Psoas muscle (tissue), 8 donors: ENCODE measurements at places on chromosomes 5 and 9. TPM values are rescaled to one million over a fixed set of nuclear protein-coding genes. Genes with fewer than 3 reads are reported as not detected.

Gene SHISAL2B
- not detected for total RNA-seq

Gene QRFP
- not detected for total RNA-seq

Gene FOXD4L5
- 0.20 TPM for total RNA-seq

Gene LTC4S
- 6.7 TPM for total RNA-seq

Gene SOX30
- total RNA-seq = not detected

Gene SLC4A9
- total RNA-seq = not detected

Gene SV2C
- total RNA-seq = not detected

DNA sequence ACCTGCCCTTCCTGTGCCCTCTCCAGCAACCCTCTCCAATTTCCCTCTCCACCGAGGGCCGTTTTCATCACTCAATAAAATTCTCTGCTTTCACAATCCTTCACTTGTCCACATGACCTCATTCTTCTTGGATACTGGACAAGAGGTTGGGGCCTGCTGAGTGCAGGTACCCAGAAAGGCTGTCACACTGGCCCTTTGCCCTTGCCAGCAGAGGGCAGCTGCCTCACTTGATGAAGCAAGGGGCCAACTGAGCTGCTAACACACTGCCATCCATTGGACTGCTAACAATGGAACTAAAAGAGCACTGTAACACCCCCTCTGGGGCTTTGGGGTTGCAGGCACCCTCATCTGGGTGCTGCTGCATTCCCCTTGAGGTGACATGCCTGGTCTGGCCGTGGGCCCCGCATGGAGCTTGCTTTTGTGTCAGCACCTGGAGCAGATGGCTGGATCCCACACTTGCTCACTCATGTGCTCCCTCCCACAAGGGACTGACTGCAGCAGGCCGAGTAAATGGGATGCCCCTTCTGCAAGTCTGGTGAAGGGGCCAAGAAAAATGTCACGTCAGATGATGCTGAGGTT is 308.1 kb upstream of the ADCY2 start:
- H3K4me1 ChIP-seq = no peaks in the 10 kb centered on the region
- H3K36me3 ChIP-seq = no peaks in the 10 kb centered on the region
- no peaks in the 10 kb centered on the region for H3K27me3 ChIP-seq
- H3K4me3 ChIP-seq = no peak overlapping the region

DNA sequence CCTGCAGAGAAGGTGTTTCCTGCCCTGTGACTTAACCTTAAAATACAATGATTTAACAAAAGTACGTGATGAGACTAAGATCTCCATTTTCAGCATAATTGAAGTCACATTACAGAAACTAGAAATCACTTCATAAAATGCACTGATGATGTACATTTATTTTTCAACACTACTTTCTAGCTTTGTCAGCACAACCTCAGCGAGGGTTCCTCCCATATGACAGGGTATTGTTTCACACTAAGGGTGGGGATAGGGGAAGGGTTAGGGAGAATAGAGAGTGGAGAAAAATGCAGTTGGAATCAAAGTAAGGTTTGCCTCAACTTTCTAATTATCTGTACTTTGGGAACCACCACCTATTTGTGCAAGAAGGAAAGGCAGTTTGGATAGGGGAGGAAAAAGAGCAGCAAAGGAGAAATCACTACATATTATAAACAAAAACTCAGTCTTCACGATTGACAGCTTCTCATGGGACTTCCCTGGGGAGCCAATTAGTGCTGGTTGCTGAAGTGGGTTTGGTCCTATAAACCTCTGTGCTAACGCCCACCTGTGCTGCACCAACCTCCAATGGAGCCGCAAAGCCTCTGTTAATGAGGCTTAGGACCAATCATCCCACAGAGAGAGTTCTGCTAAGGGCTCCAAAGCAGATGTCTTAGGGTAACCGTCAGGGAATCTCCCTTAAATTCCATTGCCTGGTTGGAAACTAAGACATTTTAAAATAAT is 369.2 kb upstream of the PDE4D start:
- H3K27ac ChIP-seq = no peak overlapping the region
- no peaks in the 10 kb centered on the region for H3K4me1 ChIP-seq
- H3K27me3 ChIP-seq = no peaks in the 10 kb centered on the region
- DNase-seq = no peak
- H3K4me3 ChIP-seq = no peak overlapping the region
- no peaks in the 10 kb centered on the region for H3K36me3 ChIP-seq

GRCh38 chr9:136995362-136995761 is 1.0 kb downstream of the CLIC3 start:
- no peaks in the 10 kb centered on the region for H3K36me3 ChIP-seq
- peaks cover 10% of the 10 kb centered on the region for H3K4me1 ChIP-seq
- no peaks in the 10 kb centered on the region for H3K27me3 ChIP-seq
- no peak for DNase-seq
- H3K4me3 ChIP-seq = no peak overlapping the region

DNA sequence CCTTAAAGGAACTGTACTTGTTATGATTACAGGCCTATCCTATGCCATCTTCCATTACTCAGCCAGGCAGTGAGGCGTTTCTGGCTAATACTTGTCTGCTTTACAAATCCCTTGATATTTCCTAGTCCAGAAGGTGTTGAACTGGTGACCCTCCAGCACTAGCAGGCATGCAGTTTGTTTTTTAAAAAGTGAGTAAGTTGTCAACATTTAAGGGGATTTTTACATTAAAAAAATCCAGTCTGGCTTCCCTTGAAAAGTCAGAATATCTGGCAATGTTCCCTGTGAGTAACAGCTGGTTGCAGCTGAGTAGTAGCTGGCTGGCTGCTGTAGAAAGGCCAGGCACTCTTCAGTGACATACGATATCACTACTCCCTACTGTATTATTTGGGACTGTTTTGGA is 21.8 kb downstream of the GRIN3A start:
- no peaks in the 10 kb centered on the region for H3K27me3 ChIP-seq
- H3K4me3 ChIP-seq = no peak overlapping the region
- H3K4me1 ChIP-seq = no peaks in the 10 kb centered on the region
- H3K27ac ChIP-seq = no peak overlapping the region
- no peak for DNase-seq
- no peaks in the 10 kb centered on the region for H3K36me3 ChIP-seq

DNA sequence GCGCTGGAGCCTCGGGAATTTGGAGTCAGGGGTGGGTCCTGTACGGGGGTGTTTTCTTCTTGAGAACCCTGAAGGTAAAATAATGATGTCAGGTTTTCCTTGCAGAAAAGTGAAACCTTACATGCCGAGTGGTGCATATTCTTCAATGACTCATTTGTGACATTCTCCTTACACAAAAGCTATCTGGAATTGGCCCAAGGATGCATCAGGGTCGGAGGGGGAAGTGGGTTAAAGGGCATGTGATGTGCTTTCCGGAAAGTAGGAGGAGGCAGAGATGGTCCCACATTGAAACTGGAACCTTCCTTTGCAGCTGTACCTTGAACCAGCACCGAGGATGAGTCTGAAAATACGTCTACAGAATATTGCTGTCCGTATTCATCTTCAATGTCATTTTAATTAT is 411.2 kb upstream of the IRX4 start:
- no peak for DNase-seq
- H3K36me3 ChIP-seq = no peaks in the 10 kb centered on the region
- H3K27me3 ChIP-seq = no peaks in the 10 kb centered on the region

DNA sequence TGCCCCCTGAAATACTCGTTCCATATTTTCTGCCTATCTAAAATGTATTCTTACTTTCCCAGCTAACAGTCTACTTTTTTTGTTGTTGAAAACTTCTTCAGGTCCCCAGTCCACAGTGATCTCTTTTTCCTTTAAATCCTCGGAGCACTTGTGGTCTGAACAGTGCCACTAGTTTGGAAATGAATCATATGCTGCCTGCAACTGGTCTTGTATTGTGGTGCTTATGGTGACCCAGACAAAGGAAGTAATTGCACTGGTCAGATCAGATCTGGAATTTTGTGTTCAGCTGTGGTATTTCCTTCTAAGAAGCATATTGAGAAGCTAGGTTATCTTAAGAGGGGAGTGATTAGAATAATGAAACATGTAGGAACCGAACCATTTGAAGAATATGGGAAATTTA is 2.9 kb downstream of the UNC13B start:
- no peaks in the 10 kb centered on the region for H3K36me3 ChIP-seq
- no peak for DNase-seq
- H3K4me3 ChIP-seq = no peak overlapping the region
- H3K27ac ChIP-seq = peak overlapping the region; percentile 50

GRCh38 chr5:92861531-92862285 is 719.3 kb downstream of the NR2F1-AS1 start:
- H3K4me3 ChIP-seq = no peak overlapping the region
- H3K36me3 ChIP-seq = no peaks in the 10 kb centered on the region
- no peak overlapping the region for H3K27ac ChIP-seq

DNA sequence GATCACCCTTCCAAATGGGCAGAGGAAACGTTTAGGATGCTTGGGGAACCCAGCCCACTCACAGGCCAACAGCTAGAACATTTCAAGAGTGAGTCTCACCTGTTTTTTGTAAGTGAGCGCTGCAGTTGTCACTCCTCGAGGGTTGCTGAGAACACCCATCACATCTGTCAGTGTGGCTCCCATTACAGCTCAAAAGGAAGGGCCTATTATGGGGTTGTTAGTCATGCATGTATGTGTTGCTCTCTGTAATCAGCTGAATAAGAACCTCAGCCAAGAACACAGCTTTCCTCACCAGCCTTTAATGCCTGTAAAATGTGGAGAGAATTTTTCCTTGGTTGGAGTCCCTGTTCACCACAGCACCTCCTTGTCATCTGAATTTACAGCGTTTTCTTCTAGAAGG is 196.3 kb upstream of the KLF4 start:
- DNase-seq = no peak
- H3K4me3 ChIP-seq = no peak overlapping the region
- H3K4me1 ChIP-seq = peaks cover 4% of the 10 kb centered on the region
- no peaks in the 10 kb centered on the region for H3K27me3 ChIP-seq
- H3K27ac ChIP-seq = peak overlapping the region; percentile 83

DNA sequence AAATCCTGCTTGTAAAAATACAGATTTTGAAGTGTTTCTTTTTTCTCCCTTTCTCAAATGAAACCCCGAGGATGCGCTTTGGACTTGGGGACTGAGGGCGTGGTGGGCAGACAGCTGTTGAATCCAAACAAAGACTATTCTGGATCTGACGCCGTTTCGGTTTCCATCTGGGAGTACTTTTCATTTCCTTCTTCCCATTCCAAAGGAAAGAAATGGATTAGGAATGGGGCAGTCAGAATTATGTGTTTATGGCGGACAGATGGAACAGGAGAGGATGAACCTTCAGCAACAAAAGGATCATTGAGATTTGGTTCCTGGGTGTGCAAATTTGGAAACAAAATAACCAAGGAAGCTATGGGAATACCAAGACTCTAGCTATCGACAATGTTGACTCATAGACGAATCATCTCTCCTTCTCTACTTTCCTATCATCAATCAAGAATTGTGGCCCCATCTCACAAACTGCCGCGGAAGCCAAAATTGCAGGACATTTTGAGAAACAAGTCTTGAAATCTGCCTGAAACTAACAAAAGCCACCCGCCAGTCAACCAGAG is 300.6 kb downstream of the PARP8 start:
- no peak for DNase-seq
- H3K4me3 ChIP-seq = peak overlapping the region; percentile 55
- no peaks in the 10 kb centered on the region for H3K27me3 ChIP-seq
- no peak overlapping the region for H3K27ac ChIP-seq

DNA sequence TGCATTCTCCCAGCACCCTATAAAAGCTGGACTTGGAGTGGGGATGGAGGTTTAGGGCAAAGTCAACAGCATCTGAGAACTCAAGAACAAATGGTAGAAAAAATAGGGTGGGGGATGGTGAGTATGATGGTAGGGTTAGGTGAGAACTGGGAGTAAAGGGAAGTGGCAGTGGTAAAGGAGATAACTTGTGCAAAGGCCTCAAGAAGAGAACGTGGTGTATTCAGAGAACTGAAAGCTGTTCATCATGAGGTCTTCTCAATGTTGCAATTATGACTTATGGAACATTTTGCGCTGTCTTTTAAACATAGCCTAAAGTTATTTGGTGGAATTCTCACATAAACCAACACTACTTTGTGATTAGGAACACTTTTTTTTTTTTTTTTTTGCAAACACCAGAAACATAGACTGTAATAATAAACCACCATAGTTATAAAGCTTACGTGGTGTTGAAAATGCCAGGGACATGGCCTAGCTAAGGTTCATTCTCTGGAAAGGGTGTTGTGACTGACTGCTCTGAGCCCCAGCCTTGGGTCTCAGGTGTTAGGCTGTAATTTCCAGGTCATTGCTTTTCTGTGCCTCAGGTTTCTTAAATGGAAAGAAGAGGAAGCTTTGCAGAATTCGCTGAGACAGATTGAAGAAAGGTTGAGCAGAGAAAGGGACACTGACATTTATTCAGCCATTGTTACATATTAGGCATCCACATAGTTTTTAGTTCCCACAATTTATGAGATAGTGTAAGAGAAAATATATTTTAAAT is 19.2 kb upstream of the TXNDC8 start:
- no peaks in the 10 kb centered on the region for H3K4me1 ChIP-seq
- no peak overlapping the region for H3K4me3 ChIP-seq
- no peaks in the 10 kb centered on the region for H3K36me3 ChIP-seq
- H3K27me3 ChIP-seq = no peaks in the 10 kb centered on the region
- no peak overlapping the region for H3K27ac ChIP-seq

DNA sequence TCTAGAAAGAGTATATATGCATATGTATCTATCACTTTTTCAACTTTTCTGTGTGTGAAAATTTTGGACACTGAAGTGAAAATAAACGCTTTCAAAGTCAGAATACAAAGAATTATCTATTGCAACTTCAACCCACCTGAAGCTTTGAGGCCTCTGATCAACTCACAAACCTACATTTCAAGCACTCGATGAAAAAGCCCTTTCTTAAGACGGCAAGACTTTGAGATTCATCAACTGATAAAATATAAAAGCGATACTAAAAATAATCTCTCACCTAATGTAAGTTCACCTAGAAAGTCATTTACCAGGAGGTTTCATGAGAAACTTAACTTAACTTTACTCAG is 1.2 kb downstream of the GOLPH3 start:
- peak overlapping the region; percentile 100 for H3K27ac ChIP-seq
- no peak for DNase-seq
- H3K36me3 ChIP-seq = no peaks in the 10 kb centered on the region
- H3K27me3 ChIP-seq = no peaks in the 10 kb centered on the region

- no peaks in the 10 kb centered on the region for H3K36me3 ChIP-seq
- no peak for DNase-seq
- H3K27me3 ChIP-seq = no peaks in the 10 kb centered on the region
- no peak overlapping the region for H3K27ac ChIP-seq
Measured at GRCh38 chr5:172488221-172488620, 33.9 kb upstream of the SH3PXD2B start.

- H3K27ac ChIP-seq = no peak overlapping the region
- no peak for DNase-seq
Measured at GRCh38 chr5:62282064-62282463, 23.9 kb upstream of the KIF2A start.

DNA sequence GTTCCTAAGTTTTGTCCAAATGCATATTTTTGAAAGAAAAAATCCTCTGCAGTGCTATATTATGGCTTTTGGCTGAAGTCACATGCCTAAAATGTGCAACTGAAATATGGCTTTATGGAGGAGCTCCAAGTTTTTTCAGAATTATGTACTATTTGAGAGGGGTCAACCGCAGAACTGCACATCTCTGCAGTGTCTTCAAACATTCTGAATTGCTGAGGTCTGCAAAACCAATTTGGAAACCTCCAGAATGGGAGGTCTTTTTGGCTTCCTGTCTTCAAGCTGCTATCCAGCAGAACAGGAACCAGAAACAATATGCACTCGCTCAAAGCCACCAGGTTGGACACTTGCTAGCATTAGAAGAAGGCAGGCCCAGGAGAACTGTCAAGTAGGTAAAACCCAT is 376.0 kb upstream of the PAPPA start:
- no peak for DNase-seq
- H3K4me3 ChIP-seq = no peak overlapping the region
- no peaks in the 10 kb centered on the region for H3K27me3 ChIP-seq
- H3K27ac ChIP-seq = no peak overlapping the region
- H3K4me1 ChIP-seq = no peaks in the 10 kb centered on the region

GRCh38 chr9:34451545-34451944 is 6.8 kb downstream of the FAM219A start:
- H3K27me3 ChIP-seq = no peaks in the 10 kb centered on the region
- H3K4me3 ChIP-seq = no peak overlapping the region
- H3K27ac ChIP-seq = peak overlapping the region; percentile 46
- H3K36me3 ChIP-seq = no peaks in the 10 kb centered on the region
- H3K4me1 ChIP-seq = peaks cover 85% of the 10 kb centered on the region
